ENCODE measurements at places on chromosomes 7 and 10.

DNA sequence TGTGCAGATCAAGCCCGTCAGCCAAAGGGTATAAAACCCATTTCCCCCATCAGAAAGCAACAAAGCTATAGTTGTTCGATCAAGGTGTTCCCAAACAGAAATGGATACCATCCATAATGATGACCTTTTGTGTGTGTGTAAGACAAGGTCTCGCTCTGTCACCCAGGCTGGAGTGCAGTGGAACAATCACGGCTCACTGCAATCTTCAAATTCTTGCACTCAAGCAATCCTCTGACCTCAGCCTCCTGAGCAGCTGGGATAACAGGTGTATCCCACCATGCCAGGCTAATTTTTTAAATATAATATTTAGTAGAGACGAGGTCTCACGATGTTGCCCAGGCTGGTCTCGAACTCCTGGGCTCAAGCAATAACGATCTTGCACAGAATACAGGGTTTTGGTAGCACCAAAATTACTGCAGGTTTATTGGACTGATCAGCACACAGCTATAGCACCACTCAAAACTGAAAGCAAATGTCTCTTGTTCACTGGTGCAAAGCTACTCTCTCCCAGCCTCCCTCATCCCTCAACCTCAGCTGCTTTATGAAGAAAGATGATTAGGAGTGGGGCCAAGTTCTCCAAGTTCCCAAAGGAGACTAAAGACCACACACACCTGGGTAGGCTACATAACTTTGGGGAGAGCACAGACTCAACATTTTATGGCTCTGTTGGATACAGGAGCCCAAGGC lies 80.5 kb downstream of the ABI1 start:
- no peak for DNase-seq

DNA sequence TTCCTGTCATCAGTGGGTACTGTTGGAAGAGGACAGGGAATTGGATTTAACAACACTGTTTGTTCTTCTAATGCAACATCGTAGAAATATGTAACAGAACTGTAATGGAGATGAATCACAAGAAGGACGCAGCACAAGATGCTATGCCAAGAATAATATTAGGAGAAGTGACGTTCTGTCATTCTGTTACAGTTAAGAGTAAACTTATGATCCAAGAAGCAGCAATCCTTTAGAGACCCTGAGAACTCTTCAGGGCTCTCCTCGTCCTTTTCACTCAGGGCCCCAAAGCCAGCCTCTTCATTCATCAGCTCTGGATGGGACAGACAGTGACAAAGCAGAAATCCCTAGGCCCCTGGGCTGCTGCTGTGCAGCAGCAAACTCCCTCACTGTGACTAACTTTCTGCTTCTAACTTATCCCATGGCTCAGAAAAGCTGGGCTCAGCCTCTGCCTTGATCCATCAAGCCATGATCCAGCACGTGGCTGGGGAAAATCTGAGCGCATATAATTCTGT lies 8.7 kb upstream of the IL6 start:
- DNase-seq = no peak

- DNase-seq = peak; percentile 77
Measured at GRCh38 chr10:3484306-3485056, 300.5 kb downstream of the KLF6 start.

GRCh38 chr10:99674762-99675161 lies 15.5 kb downstream of the ENTPD7 start:
- DNase-seq = no peak

DNA sequence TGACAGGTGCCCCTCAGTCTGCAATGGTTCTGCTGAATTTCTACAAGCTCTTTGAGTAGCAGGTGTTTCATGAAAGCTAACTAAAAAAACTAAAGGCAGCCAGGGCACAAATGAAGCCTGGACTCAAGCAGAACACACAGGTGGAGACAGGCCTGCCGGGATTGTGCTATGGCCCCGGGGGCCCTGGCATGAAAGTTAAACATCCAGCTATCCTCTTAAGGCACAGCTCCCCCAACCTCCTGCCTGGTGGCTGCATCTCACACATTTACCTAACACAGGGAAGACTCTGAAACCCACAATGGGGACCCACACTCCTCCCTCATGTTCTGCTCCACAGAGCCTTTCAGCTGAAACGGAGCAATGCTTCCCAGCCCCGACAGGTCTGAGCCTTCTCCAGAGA lies 76.3 kb upstream of the CAMK2B start:
- DNase-seq = no peak

GRCh38 chr7:47571331-47572093 lies 10.4 kb downstream of the TNS3 start:
- no peak for DNase-seq

DNA sequence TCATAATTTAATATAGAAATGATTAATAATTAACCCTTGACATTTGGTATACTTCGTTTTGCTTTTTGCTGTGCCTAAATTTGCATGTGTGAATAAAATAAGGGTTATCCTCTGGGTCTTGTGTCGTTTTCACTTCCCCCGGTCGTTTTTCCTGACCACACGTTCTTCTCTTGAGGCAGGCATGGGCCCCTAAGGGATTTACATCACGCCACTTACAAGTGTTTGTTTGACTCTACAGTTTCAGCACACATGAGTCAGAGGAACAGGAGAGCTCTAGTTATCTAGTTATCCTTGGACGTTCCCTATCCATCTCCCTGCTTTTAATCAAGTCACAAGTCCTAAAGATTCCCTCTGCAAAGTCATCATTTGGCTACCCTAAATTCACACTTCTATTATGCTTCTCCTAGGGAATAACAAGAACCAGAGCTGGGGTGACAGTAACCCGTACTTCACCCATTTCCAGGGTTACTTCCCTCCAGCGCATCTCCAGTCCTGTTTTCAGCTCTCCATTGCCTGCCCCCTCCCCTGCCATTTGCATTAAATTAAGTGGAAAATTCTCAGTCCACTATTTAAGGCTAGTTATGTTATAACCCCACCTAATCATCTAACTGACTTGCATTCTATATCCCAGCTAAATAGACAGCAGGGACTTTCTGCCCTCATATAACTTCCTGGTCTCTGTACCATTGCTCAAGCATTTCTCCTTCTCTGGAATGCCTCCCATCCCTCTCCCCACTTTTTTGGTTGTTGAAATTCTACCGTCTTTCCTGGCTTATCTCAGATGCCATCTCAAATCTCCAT lies 206.9 kb downstream of the PTEN start:
- no peak for DNase-seq

- DNase-seq = no peak
Measured at GRCh38 chr7:14095233-14095950, 105.9 kb upstream of the ETV1 start.

GRCh38 chr7:11427686-11428273 lies 404.2 kb downstream of the THSD7A start:
- DNase-seq = peak; percentile 53

- no peak for DNase-seq
Measured at GRCh38 chr10:63760708-63761047, 239.5 kb downstream of the REEP3 start.

GRCh38 chr10:26911811-26912461 lies 51.2 kb upstream of the ABI1 start:
- no peak for DNase-seq

- DNase-seq = no peak
Measured at GRCh38 chr10:30744106-30744505, 114.6 kb upstream of the LYZL2 start.

GRCh38 chr7:101720324-101720723 lies 91.2 kb upstream of the MYL10 start:
- no peak for DNase-seq

DNA sequence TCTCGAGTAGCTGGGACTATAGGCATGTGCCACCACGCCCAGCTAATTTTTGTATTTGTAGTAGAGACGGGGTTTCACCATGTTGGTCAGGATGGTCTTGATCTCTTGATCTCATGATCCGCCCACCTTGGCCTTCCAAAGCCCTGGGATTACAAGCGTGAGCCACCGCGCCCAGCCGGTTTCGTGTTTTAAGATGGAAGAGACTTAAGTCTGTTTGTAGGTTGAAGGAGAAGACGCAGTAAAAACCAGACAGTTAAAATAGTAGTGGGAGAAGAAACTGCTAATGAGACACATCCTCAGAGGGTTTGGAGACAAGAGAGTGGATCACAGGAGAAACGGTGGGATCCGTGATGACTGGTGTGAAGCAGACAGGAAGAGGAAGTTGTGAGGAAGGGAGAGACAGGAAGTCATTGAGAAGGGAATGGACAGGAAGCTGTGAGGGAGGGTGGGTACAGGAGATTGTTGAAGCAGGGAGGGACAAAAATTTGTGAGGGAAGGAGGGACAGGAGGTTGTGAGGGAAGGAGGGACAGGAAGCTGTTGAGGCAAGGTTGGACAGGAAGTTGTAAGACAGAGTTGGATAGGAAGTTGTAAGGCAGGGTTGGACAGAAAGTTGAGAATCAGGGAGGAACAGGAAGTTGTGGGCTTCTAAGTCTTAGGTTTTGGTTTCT lies 115.5 kb downstream of the WDFY4 start:
- DNase-seq = no peak

DNA sequence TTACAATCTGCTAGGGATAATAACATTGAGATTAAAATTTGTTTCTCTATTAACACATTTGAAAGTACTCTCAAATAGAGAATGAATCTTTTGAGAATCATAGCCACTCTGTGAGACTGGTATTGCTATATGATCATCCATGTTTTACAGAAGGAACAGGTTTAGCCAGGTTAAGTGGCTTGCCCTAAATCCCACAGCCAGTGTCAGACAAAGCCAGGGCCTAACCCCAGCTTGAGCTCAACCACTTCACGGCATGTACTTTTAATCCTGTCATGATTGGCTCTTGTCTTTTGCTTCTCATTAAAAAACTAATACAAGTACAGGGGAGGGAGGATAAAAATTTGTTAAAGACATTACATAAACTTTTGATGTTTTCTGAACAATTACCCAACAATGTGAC lies 3.8 kb upstream of the ZNRF2 start:
- DNase-seq = no peak

- DNase-seq = peak; percentile 37
Measured at GRCh38 chr10:103859161-103860086, 4.0 kb upstream of the SH3PXD2A start.

DNA sequence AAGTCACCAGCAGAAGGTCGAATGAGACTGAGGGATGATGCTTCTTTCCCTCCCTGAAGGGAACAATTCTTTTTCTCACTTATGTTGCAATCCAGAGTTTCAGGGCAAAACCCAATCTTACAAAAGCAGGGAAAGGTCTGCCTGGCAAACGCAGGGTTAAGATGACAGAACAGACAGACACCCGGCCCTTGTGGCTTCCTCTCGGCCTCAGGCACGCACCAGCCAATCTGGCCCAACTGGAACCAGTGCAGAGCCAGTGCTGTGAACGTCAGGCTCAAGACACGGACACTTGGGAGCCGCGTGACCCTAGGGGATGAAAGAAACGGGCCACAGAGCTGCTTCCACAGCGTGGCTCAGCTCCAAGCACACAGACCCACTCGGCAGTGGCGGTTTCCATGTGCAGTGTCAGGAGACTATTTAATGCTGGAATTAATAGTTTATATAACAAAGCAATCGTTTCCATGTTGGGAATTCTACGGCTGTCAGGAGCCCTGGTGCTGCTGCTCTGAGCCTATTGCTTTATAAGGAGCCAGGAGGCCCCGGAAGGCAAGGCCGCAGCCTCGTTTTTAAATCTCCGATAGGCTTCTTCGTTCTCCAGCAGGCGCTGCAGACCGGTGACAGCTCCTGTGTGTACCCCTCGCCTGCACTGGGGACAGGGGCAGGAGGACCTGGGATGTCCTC lies 198.4 kb downstream of the DIP2C start:
- DNase-seq = no peak

DNA sequence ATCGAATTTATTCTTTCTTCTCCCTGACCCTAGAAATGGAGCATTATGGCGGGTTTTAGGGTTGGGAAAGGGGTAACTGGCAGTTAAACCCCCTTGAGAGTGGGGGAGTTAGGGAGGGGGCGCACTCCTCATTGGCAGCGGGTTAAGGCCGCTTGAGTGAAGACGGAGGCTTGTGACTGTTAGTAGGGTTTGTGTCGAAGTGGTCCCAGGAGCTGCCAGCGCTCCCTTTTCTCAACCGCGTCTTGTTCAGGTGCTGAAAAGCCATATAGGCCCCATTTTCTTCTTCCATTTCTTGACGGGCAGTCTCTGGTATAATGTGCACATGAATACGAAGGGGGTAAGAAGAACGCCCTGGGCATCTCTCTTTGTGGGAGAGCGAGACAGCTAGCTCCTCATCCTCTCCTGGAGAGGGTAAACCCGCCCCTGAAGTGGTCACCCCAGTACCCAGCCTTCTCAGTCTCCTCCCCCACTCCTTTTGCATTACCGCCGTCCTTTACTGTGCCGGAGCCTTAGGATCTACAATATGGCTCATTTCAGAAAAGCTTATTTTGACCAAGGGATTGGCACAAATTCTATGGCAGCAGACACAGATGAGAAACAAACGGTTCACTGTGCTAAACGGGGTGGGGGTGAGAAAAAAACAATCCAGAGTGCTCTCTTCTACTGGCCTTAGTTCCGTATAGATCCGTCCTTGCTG lies 836 bp downstream of the KMT2E start:
- peak; percentile 80 for DNase-seq

DNA sequence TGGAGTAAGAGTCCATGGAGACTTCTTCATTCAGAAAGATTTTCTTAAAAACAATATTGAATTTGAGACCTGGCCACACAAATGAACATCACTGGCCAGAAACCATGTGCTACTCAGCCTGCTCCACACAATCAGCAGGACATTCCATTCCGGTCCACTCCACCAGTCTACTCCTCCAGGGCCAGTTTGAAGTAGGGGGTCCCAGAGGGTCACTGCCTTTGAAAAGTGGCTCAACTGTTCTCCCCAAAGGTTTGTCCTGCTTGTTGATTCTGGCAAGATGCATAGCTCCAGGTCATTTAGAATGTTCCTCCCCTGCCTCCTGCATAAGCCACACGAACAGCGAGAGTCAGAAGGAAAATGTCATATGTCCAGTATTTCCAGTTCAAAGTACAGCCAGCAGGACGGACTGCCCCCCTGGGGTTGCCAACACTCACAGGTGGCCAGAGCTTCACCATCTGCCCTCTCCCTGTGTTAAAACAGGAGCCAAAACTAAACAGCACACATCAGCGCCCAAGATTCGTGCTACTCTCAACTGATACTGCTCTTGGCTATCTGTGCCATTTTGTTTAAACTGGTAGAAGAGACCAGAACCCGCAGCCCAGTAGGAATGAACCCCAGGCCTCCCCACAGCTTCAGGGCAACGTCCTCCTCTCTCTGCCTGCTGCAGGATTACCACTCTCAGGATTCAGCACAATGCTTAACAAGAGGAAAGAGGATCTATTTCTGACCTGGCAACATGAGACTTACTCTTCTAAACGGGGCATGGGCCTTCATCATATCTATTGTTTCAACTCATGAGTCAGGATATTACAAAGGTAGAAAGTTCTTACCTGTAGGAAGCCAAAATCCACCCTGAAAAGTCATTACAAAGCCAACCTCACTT lies 11.3 kb downstream of the GRB10 start:
- DNase-seq = no peak

- no peak for DNase-seq
Measured at GRCh38 chr10:3090914-3091787, 23.8 kb downstream of the PFKP start.

- DNase-seq = no peak
Measured at GRCh38 chr7:81822811-81823210, 53.0 kb upstream of the HGF start.

- no peak for DNase-seq
Measured at GRCh38 chr7:107180378-107180777, 11.6 kb downstream of the HBP1 start.

GRCh38 chr7:148435715-148436114 lies 154.9 kb upstream of the C7orf33 start:
- no peak for DNase-seq

- DNase-seq = no peak
Measured at GRCh38 chr10:31058795-31059703, 27.4 kb upstream of the ZNF438 start.
